ENCODE measurements at places on chromosomes 13 and 19. TPM values are rescaled to one million over a fixed set of nuclear protein-coding genes. Genes with fewer than 3 reads are reported as not detected.

- no peak for DNase-seq
Measured at GRCh38 chr19:38152461-38153379, 71.3 kb downstream of the DPF1 start.

DNA sequence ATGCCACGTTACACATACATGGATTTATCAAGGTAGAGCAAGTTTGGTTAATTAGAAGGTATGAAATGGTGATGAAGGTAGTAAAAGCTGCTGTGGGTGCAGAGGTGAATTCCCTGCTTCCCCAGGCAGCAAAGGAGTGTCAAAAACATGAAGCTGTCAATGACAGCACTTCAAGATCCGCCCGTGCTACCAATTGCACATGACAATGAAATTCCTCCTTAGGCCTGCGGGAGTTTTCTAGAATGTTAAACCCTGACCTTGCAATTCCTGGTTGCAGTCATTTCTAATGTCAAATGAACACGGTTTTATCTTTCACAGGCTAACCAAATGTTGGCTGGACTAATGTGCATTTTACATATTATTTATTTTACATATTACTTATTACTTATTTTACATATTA lies 67.7 kb upstream of the LSM14A start:
- no peak for DNase-seq

DNA sequence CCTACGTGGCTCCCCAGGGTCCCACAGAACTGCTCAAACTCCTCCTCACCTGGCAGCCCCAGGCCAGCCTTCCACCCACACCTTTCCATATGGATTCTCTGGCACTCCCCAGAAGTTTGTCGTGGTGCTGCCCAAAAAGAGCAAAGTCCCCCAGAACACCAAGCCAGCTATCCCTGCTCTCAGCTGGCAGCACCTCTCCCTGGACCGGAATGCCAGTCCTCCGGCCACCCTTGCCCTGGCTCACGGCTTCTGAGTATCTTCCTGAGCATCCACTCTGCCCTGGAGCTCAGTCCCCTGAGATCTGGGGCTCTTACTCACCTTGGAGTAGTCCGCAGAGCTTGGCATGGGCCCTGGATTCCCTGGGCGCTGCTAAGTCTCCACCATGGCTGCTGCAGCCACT lies 166.5 kb upstream of the ZNF507 start:
- DNase-seq = no peak

DNA sequence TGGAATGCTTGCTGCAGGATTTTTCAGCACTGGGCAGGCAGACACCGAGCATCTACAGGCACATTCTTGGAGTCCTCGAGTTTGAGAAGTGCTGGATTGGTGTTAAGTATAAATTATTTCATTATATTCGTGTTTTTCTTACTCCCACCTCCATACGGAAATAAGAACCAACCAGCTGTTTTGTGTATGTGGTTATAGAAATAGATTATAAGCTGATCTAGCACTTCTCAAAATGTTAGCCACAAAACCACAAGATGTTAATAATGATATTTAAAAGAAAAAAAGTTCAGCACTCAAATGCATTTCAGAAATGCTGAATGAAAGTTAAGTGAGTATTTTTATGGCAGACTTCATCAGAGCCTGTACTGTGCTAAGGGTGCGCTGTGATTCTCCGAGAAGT lies 24.0 kb upstream of the TEX29 start:
- no peak for DNase-seq

GRCh38 chr19:13181747-13182388 lies 31.7 kb downstream of the IER2 start:
- DNase-seq = peak; percentile 65

GRCh38 chr13:28637714-28638355 lies 21.1 kb upstream of the POMP start:
- no peak for DNase-seq

DNA sequence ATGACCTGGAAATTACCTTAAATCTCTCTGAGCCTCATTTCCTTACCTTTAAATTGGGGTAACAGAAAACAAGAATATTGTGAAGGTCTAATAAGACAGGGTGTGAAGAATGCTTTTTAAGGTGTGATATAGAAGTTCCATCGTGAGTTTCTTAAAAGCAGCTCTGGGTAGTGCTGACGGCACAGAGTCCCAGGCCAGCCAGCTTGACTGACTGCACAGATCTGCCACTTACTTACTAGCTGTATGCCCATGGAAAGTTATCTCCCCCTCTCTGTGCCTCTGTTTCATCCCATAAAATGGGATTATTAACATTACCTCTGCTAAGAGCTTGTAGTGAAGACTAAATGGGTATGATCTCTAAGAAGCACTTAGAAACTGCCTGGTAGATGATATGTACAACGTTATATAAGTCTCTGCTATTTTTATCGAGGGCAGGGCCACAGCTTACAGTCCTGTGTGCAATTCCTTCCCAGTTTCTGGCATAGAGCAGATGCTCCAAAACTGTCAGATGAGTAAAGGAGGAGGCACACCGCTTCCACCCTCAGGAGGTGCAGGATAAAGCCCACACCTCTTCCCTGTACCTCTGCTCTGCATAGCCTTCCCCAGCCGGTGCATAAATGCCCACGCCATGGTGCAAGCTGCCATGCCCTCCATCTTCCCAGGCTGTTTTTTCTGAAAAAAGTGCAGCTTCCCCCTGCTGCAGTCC lies 99.6 kb downstream of the MBNL2 start:
- DNase-seq = no peak

GRCh38 chr13:73268306-73268705 lies 209.5 kb downstream of the KLF5 start:
- no peak for DNase-seq

VASP gene
- 153 TPM for total RNA-seq

ARHGEF1 gene
- 231 TPM for total RNA-seq

CACNG7 gene
- total RNA-seq = not detected

SIGLECL1 gene
- total RNA-seq = not detected

RNF225 gene
- 0.56 TPM for total RNA-seq

ARL11 gene
- 0.85 TPM for total RNA-seq

Data from activated CD4-positive, alpha-beta T cell treated with anti-CD3 and anti-CD28 coated beads for 36 hours (primary cell).